Bronchial epithelial cell (primary cell): ENCODE measurements at places on chromosomes 16 and 17.
A peak's percentile ranks its signal among the peaks of the same experiment; 100 is the strongest.

DNA sequence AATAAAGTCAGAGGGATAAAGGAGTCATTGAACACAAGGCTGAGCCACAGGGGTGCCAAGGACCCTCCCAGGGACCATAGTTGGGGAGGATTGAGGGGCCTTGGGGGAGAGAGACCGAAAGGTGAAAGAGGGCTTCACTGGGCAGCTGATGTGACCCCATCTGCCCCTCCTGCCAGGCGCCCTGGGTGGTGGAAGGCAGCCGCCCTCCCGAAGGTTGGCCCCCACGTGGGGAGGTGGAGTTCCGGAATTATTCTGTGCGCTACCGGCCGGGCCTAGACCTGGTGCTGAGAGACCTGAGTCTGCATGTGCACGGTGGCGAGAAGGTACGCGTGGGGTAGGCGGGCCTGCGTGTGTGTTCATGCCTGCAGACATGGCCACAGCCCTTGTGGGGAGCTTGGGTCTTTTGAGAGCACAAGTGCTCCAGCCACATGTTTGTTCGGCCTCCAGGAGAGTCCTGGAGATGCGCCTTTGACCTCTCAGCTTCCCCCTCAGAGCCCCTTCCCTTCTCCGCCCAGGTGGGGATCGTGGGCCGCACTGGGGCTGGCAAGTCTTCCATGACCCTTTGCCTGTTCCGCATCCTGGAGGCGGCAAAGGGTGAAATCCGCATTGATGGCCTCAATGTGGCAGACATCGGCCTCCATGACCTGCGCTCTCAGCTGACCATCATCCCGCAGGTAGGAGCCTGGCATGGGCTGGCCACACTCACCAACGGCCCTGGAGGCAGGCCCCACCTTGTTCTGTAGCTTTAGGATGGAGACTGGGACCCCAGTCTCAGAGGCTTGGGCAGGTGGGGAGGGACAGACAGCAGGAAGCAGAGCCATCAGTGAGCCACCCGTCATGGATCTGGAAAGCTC, 24.1 kb downstream of the ANKRD40 start:
- no peak for DNase-seq

DNA sequence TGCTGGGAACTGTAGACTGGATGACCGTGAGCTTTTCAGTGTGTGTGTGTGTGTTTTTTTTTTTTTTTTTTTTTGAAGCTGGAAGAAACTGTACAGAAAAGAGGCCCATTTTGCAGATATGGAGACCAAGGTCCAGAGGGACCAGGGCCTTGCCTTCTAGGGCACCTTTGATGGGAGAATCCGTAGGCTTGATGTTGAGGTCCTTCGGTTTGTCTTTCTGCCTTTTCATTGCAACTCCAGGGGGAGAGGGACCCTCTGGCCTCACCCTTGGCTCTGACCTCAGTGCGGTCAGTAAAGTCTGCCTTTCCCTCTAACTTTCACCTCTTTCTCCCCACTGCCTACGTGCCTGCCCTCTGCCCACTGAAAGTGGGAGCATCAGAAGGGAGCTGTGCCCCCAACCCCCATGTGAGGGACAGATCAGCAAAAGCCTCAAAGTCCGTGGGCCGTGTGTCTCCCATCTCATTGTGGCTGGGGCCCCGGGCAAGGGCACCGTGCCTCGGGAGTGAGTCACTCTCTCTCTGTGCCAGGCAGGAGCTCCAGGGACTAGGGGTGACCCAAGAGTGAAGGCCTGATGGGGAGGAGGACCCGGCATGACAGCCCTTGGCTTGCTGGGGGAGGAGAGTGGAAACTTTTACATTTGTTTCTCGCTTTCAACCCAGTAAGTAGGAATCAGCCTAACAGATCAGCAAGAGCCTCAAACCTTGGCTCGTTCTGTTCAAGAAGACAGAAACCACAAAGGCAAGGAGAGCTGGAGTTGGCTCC, 123.6 kb downstream of the CMIP start:
- DNase-seq: peak; percentile 66

DNA sequence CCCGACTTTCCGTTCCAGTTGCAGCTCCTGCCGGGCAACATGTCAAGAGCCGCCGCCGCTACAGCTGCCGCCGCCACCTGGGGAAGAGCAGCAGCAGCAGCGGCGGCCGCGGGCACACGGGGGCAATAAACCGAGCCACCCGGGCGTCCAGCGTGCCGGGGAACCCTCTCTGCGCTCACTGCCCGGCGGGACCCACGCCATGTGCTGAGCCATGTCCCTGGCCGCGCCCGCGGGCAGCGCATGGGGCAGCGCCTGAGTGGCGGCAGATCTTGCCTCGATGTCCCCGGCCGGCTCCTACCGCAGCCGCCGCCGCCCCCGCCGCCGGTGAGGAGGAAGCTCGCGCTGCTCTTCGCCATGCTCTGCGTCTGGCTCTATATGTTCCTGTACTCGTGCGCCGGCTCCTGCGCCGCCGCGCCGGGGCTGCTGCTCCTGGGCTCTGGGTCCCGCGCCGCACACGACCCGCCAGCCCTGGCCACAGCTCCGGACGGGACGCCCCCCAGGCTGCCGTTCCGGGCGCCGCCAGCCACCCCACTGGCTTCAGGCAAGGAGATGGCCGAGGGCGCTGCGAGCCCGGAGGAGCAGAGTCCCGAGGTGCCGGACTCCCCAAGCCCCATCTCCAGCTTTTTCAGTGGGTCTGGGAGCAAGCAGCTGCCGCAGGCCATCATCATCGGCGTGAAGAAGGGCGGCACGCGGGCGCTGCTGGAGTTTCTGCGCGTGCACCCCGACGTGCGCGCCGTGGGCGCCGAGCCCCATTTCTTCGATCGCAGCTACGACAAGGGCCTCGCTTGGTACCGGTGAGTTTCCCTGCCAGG, 604 bp downstream of the HS3ST3B1 start:
- peak; percentile 29 for DNase-seq

DNA sequence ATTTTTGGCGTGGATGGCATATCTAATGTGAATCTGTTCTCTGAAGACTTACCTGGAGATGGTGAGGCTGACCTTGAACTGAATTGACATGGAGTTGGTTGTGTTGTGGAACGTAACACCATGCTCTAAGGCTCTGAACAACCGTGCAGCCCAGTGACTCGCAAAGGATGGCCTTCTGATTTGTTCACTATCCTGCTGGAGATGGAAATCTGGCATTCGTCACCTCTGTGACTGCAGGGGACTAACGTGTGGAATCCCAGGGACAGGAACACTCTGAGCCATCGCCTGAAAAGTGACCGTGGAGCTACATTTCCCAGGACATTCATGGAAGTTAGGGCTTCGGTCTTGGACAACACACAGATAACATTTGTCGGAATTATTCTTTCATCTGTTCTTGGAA, 61.1 kb downstream of the BANP start:
- DNase-seq: no peak

- no peak for DNase-seq
These were observed 22.4 kb upstream of the GNG13 start for GRCh38 chr16:822909-823297.

DNA sequence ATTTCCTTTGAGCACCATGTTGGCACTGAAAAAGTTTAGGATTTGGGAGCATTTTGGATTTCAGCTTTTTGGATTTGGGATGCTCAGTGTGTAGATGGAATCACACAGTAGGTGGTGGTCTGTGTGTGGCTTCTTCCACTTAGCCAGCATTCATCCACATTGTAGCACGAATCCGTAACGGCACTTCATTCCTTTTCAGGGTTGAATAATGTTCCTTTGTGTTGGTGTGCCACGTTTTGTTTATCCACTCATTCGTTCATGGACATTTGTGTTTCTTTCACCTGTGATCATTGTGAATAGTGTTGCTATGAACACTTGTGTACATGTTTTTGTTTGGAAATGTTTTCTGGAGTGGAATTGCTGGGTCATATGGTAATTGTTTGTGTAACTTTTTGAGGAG, 85.1 kb downstream of the RAP1GAP2 start:
- no peak for DNase-seq

DNA sequence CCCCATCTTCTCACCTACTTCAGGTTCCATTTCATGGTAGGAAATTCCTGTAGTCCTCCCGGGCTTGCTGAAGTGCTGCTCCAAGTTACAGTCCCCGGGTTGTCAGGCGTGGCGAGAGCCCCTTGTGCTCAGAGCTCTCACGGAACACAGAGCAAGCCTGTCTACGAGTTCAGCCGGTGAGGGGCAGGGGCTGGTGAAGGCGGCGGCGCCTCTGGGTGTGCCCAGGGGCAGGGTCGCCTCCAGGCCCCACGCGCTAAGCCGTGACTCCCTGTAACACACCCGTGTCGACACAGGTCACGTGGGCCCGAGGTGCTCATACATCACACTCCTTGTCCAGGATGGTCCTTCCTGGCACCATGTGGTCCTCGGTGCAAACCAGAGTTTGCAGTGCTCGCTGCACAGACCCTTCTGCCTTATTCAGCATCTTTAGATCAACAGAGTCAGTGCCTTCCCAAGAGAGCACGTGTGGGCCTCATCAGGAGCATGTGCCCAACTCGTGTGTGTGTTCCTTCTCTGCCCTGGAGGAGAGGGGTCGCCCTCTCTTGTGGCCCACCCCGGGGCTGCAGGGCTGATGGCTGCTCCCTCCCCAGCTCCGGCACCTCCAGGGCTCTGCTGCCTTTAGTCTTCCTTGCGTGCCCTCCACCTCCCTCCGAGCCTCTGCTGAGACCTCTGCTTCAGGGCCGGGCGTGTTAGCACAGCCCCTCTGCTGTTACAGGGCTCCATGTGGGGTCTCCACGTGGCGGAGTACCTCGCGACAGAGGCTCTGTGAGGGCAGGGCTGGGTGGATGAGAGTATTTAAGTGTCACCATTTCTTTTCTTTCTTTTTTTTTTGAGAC, 51.2 kb downstream of the WDR45B start:
- DNase-seq: no peak

GRCh38 chr17:10217916-10218315, 19.5 kb upstream of the GAS7 start:
- no peak for DNase-seq

DNA sequence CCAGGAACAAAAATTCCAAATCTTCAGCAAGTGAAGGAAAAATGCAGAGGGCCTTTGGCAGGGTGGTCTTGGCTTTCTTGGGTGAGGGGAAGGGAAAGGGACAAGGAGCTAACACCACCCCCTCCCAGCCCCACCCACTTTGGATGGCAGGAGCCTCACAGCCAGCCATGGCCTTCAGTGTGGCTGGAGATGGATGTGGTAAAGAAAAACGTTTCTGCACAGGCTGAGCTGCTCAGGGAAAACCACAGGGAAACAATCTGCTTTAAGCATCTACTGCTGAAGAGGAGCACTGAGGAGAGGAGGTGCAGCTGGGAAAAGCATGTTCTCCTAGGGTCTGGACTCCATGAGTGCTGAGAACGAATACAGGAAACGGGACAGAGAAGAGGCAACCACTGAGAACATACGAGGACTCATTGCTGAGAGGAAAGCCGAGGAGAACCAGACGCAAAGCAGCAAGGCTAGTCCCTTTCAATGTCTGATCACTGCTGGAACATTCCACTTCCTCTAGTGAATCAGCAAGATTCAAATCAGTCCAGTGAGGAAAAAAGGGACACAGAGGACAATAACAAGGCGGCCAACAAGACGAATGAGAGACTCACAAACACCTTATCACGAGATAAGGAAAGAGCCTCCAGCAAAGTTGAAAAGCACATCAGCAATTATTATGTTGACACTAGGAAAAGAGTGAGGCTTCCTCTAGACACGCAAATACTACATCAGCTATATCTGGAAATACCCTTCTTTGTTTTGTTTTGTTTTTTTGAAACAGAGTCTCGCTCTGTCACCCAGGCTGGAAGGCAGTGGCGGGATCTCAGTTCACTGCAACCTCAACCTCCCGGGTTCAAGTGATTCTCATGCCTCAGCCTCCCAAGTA, 41.7 kb downstream of the ZZEF1 start:
- no peak for DNase-seq

GRCh38 chr16:50021544-50021943, 3.5 kb upstream of the CNEP1R1 start:
- no peak for DNase-seq

GRCh38 chr17:32518646-32519227, 31.9 kb downstream of the CDK5R1 start:
- no peak for DNase-seq

- no peak for DNase-seq
These were observed 55.6 kb upstream of the CIBAR2 start for GRCh38 chr16:85167589-85168537.

DNA sequence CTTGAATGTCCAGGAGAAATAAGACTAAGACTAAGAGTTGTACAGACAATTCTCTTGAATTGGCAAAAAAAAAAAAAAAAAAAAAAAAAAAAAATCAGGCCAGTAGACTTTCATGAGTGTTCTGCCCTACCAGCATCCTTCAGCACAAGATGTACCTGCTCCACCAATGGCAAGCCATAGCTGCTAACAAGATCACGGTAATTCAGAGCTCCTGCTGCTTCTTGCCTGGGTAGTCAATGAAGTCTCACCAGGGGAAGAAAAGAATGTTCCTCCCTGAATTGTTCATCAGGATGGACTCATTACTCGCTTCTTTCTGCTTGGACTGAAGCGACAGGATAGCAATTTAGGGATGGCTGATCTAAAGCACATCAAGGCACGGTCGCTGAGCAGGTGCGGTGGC, 31.1 kb upstream of the APOH start:
- no peak for DNase-seq

DNA sequence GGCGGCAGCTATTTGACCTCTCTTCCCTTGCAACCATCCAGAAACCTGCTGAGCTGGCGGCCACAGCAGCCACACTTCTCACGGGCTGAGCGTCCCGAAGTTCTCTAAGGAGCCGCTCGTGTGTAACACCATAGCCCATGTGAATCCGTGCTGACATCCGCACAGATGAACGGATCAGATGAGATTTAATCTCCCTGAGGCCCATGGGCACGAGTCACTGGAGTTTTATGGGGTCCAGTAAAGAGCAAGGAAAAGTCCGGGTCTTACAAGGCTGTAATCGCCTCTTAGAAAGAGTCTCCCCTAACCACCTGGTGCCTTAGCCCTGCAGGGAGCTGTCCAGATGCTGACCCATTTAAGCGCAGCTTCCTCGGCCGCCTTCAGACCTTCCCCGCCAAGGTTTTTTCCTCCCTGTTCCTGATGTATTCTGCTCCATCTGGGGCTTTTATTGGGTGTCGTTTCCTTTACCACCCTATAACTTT, 5.5 kb upstream of the CACNG5 start:
- DNase-seq: peak; percentile 57

DNA sequence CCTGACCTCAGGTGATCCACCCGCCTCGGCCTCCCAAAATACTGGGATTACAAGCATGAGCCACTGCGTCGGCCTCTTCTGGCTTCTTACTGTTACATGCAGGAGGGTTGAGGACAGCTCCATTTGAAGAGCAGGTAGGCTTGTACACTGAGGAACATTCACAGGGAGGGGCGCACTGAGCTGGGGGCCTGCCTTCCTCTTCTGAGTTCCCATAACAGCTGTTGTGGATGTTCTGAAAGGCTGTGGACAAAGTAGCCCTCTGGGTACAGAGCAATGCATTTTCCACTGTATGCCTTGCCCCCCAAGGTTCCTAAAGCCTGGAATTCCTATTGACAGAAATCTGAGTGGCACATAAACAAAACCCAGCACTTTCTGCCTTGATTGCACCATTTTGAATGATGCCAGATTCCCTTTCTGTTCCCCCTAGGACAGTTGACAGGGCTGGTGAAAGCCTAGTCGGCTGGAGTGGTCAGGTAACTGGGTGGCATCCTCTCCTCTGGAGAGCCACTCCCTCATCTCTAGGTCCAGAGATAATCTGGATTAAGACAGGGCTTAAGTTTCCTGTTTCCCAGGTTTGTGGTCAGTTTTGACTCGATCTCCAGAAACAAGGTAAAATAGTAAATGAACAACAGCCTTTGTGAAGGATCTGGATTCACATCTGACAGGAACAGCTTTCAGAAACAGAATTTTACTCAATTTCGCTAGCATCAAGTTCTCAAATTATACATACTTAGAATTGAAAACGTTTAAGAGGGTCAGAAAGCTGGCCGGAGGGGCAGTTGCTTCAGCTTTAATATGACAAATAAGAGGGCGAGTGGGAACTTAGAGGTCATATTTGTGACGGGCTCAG, 1.3 kb upstream of the CDK5R1 start:
- no peak for DNase-seq

- no peak for DNase-seq
These were observed 17.3 kb downstream of the KPNA2 start for GRCh38 chr17:68052810-68053209.
